Sciatic nerve (tissue), 2 donors: ENCODE measurements at places on chromosomes 1 and 21. TPM values are rescaled to one million over a fixed set of nuclear protein-coding genes. Genes with fewer than 3 reads are reported as not detected.

PPP1R12B gene
- 271 TPM for total RNA-seq

TSPAN1 gene
- total RNA-seq, result 4.2 TPM

SFPQ gene
- 269 TPM for total RNA-seq

CELSR2 gene
- total RNA-seq, result 24.0 TPM

TMEM82 gene
- total RNA-seq, result not detected

NENF gene
- total RNA-seq, result 65.8 TPM

TDRD5 gene
- not detected for total RNA-seq

SHC1 gene
- total RNA-seq, result 92.5 TPM

CFHR2 gene
- not detected for total RNA-seq

C8B gene
- total RNA-seq, result not detected

FAM3B gene
- 0.80 TPM for total RNA-seq

CAMK2N1 gene
- 8.2 TPM for total RNA-seq

PDC gene
- total RNA-seq, result not detected

RHBDL2 gene
- total RNA-seq, result 0.22 TPM

SH2D2A gene
- total RNA-seq, result 1.6 TPM

FABP3 gene
- total RNA-seq, result 6.5 TPM
